ENCODE measurements at places on chromosomes 16 and 17. TPM values are rescaled to one million over a fixed set of nuclear protein-coding genes. Genes with fewer than 3 reads are reported as not detected.
A peak's percentile ranks its signal among the peaks of the same experiment; 100 is the strongest.

Gene ABI3
- 46.4 TPM for total RNA-seq

Gene OR4D2
- not detected for total RNA-seq

DNA sequence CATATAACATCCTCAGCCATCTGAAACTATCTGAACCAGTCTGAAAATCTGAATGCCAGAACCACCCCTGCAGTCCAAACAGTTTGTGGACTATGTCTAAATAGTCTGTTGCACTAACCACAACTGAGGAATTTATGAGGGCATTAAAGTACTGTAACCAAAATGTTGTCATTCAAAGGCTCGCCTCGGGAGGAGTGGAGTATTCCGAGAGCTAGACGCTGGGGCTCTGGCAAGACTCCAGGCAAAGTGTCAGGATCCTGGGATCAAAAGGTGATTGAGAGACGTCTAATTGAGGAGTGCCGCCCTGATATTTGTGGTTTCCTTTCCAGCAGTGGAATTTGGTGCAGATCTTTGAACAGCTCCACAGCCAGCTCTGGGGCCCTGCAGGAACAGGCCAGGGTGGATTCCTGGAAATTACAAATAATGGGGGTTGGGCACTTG is 142.9 kb upstream of the MYOCD start:
- H3K4me1 ChIP-seq, result no peaks in the 10 kb centered on the region
- H3K36me3 ChIP-seq, result no peaks in the 10 kb centered on the region
- H3K4me3 ChIP-seq, result no peak overlapping the region
- H3K27me3 ChIP-seq, result no peaks in the 10 kb centered on the region

DNA sequence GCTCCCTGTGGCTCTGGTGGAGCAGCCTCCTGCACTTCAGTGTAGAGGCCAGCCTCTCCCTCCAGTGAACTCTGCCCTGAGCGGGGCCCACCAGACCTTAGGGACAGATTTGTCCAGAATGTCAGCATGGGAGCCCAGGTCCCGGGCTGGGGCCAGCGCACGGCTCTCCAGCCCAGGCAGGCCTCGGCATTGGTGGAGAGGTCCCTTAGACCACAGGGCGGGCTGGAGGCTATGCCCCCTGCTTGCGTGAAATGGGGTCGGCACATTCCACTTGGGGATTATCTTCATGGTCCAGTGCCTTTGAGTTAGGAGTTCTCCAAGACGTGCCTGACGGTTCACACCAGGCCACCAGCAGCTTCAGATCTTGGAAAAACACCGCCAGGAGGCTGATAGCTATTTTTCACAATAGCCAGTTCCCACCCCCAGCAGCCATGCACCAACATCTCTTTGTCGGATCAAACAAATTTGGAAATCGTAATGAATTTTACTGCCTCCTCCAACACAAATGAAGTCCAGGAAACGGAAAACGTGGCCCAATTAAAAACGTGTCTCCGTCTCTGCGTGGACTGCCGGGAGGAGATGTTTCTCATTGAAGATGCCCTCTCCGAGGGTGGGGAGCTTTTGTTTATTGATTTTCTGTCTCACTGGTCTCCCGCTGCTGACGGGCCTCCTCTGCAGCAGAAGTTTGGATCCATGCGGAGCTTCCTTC is 110.0 kb upstream of the CIBAR2 start:
- no peak overlapping the region for H3K27ac ChIP-seq
- H3K4me3 ChIP-seq, result no peak overlapping the region
- DNase-seq, result no peak
- H3K27me3 ChIP-seq, result no peaks in the 10 kb centered on the region
- H3K4me1 ChIP-seq, result no peaks in the 10 kb centered on the region

DNA sequence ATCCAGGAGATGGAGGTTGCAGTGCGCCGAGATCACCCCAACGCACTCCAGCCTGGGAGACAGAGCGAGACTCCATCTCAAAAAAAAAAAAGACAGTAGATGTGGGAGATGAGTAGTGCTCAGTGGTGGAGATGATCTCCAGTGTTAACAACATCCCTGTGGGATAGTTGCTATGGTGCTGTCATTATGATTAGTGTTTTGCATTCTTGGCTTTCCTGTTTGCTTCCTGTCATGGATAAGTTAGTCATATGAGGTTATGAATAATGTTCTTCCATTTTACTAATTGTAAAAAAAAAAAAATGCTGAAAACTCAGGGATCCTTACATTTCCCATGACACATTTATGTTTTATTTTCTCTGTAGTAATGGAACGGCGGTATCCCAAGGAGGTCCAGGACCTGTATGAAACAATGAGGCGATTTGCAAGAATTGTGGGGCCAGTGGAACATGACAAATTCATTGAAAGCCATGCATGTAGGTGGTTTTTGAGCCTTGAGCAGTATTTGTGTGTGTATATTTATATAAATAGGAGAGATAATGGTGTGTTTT is 24.5 kb upstream of the DUSP14 start:
- no peak overlapping the region for H3K4me3 ChIP-seq
- no peaks in the 10 kb centered on the region for H3K27me3 ChIP-seq
- no peak for DNase-seq

- H3K27ac ChIP-seq, result no peak overlapping the region
- no peak overlapping the region for H3K4me3 ChIP-seq
- no peaks in the 10 kb centered on the region for H3K4me1 ChIP-seq
- H3K36me3 ChIP-seq, result no peaks in the 10 kb centered on the region
Measured at GRCh38 chr17:20096430-20096829, 87.3 kb downstream of the SPECC1 start.

DNA sequence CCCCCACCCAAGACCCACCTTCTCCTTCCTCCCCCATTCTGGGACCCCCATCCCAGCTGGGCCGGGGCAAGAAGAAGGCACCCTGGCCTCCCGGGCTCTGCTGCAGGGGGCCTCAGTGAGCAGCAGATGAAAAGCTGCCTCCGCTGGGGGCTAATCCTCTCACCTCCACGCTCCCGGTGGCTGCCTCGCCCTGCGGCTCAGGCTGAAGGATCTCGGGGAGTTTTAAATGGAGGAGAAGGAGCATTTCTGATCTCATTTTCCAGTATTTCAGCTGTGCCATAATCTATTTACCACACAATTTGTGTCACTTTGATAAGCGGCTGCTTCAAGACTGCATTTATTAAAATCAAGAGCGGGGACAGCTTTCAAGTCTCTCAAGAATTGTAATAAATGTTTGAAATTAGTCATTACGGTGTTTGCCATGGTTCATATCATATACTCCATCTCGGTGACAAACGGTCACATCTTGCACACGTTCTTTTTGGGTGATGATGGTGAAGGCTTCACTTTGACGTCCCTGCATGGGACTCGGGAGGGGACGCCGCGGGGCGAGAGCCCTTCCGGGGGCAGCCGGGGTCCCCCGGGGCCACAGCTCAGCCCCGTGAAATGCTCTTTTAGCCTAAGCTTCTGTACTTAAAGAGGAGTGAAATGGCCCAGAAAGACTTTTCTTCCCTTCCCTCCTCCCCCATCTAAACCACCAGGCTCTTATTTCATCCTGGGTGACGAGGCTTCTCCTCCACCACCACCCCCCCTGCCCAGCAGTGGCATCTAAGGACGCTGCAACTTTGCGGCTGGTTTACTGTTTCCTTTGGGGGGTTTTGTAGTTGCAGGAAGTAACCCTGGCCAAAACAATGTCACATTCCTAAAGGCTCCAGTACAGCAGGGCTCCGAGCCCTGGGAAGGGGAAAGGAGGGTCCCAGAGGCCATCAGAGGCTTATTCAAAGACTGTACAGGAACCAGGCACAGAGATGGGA is 313.1 kb upstream of the TNRC6C start:
- peaks cover 21% of the 10 kb centered on the region for H3K4me1 ChIP-seq
- no peaks in the 10 kb centered on the region for H3K36me3 ChIP-seq
- H3K4me3 ChIP-seq, result peak overlapping the region; percentile 18
- H3K27me3 ChIP-seq, result no peaks in the 10 kb centered on the region
- no peak overlapping the region for H3K27ac ChIP-seq

DNA sequence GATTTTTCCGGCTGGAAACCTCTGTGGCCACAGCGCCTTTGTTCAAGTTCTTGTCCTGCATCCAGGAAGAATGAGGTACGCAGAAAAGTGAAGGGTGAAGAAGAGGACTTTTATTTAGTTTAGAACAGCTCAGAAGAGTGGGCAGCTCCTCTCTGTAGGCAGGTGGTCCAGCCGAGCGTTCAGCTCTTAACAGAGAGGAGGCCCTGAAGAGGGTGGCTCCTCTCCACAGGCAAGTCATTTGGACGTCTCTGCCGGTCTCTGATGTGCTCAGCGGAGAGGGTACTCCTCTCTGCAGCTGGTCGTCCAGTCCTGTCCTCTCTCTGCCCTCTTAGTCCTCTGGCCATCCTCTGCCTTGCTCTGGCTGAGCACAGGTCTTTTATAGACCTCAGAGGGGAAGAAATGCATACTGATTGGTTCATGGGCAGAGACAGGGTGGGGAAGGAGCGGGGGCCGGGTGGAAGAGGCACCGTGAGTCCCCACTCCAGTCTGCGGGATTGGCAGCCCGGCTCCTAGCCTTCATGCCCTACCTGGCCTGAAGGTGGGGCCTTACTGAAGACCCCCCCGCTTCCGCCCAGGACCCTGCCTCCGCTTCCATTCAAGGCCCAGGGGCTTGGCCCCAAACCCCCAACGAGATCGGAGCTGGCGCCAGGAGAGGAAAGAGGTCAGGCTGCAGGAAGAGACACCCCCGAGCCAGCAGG is 70.0 kb upstream of the NKD1 start:
- H3K4me3 ChIP-seq, result no peak overlapping the region
- no peaks in the 10 kb centered on the region for H3K27me3 ChIP-seq
- no peaks in the 10 kb centered on the region for H3K36me3 ChIP-seq
- no peak overlapping the region for H3K27ac ChIP-seq
- DNase-seq, result no peak

- H3K36me3 ChIP-seq, result no peaks in the 10 kb centered on the region
- no peaks in the 10 kb centered on the region for H3K4me1 ChIP-seq
- no peak overlapping the region for H3K27ac ChIP-seq
- no peaks in the 10 kb centered on the region for H3K27me3 ChIP-seq
Measured at GRCh38 chr17:81727324-81728031, 15.4 kb downstream of the SLC25A10 start.

DNA sequence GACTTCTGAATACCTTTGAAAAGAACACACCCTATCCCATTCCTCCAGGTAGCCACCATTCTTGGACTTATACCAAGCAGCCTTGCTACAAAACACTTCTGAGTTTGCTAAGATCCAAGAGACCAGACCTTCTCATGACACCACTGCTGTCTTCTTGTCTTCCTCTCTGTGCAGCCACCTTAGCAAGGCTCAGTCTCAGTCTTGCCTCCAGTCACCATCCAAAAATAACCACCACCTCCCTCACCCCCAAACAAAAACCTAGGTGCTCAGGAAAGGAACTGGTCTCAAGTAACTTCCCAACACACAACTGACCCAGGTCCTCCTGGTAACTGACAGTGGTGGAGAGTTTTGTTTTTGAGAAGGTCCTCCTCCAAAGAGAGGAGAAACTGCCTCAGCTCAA is 90.9 kb upstream of the CORO6 start:
- peaks cover 28% of the 10 kb centered on the region for H3K4me1 ChIP-seq
- DNase-seq, result no peak
- H3K4me3 ChIP-seq, result no peak overlapping the region
- H3K27ac ChIP-seq, result no peak overlapping the region
- H3K36me3 ChIP-seq, result no peaks in the 10 kb centered on the region

DNA sequence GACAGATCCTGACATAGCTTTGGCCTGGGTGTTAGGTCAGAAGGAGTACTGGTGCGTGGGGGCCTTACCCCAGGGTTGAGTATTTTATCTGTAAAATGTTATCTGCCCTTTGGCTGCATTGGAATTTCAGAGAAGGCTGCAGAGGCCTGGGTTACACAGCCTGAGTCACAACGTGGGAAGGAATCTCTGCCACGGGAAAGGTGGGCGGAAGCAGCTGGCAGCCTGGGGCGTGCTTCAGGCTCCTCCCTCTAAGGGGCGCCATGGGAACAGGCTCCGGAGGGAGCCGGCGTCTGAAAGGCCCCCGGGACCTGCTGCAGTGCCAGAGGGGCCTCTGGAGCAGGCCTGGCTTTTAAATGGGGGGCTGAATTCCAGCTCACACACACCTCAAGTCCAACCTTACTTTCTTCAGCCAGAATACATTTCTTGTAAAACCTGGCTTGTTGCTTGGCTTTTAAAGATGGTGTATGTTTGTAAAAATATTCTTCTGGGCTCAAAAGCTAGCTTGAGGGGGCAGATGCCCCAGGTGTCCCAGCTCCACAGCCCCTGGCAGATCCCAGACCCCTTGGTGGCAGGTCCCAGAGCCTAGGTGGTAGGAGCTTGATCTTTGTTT is 142.2 kb downstream of the RAB11FIP4 start:
- no peaks in the 10 kb centered on the region for H3K27me3 ChIP-seq
- no peak overlapping the region for H3K27ac ChIP-seq
- DNase-seq, result no peak
- no peak overlapping the region for H3K4me3 ChIP-seq

DNA sequence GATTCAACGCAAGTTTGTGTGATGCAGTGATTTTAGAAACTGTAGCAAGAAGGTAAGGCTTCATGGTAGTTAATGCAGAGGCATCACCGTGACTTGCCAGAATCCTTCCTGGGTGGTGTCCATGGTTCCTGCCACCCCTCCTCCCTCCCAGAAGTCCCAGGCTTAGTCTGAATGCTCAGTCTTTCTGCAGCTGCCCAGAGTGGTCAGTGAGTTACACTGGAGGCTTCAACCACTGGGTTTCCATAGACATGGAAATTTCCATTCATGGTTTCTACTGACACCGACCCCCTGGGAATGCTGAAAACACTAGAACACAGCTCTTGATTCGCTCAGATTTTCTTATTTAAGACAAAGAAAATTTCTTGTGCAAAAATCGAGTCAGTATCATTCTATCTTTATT is 159.4 kb upstream of the HSBP1 start:
- no peaks in the 10 kb centered on the region for H3K27me3 ChIP-seq
- no peak overlapping the region for H3K27ac ChIP-seq
- H3K4me3 ChIP-seq, result no peak overlapping the region

- no peak overlapping the region for H3K4me3 ChIP-seq
- no peak for DNase-seq
- H3K27ac ChIP-seq, result no peak overlapping the region
- no peaks in the 10 kb centered on the region for H3K36me3 ChIP-seq
- no peaks in the 10 kb centered on the region for H3K27me3 ChIP-seq
Measured at GRCh38 chr17:9999919-10000695, 95.0 kb upstream of the RCVRN start.

DNA sequence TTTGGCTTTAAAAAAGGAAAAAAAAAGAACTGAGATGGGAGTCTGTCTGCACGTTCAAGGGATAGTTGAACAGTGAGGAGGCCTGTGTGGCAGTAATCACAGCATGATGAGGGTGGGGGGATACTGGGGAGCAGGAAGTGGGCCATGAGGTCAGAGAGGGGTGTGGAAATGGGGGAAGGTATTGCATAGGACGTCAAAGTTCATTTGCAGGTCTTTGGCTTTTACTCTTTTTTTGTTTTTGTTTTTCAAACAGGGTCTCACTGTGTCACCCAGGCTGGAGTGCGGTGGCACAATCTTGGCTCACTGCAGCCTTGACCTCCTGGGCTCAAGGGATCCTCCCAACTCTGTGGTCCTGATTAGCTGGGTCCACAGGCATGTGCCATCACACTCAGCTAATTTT is 19.0 kb downstream of the WWP2 start:
- no peaks in the 10 kb centered on the region for H3K36me3 ChIP-seq
- no peak overlapping the region for H3K4me3 ChIP-seq
- DNase-seq, result no peak
- no peak overlapping the region for H3K27ac ChIP-seq
- no peaks in the 10 kb centered on the region for H3K4me1 ChIP-seq

- peaks cover 5% of the 10 kb centered on the region for H3K36me3 ChIP-seq
- no peak for DNase-seq
- no peak overlapping the region for H3K4me3 ChIP-seq
- H3K4me1 ChIP-seq, result no peaks in the 10 kb centered on the region
Measured at GRCh38 chr16:2242598-2242997, 6.4 kb downstream of the DNASE1L2 start.

Data from CD8-positive, alpha-beta memory T cell (primary cell).